ENCODE measurements at places on chromosomes 4 and X. TPM values are rescaled to one million over a fixed set of nuclear protein-coding genes. Genes with fewer than 3 reads are reported as not detected.

DNA sequence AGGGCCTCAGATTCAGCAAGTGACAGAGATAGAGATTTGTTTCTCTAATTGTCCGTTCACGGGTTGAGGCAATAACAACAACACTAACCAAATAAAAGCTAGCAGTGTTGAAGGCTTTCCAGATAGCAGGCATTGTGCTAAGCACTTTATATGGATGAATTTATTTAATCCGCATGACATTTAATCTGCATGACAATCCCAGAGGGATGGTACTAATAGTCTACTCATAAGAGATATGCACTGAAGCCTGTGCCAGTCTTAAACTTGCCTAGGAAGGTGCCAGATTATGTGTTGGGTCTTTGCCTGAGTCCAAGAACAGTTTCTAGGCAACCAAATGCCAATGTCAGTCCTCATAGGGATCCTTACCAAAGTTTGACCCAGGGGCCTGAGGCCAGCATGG is 37.7 kb upstream of the FAT1 start:
- DNase-seq: no peak

DNA sequence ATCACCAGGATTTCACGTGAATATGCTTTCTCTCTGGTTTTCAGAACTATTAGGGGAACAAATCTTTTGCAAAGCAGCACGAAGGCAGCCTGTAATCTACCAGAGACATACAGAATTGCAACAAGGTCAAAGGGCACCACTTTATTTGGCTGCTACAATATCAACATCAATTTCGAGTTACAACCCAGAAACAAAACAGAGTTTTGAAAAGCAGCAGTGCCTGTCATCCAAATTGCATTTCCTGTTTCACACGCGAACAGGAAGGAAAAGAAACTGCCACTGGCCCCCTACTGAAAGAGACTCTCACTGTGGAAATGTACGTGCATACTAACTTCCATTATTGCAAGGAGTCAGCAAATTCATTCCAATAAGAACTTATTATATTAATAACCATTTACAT is 17.1 kb upstream of the C1QTNF7 start:
- DNase-seq: no peak

DNA sequence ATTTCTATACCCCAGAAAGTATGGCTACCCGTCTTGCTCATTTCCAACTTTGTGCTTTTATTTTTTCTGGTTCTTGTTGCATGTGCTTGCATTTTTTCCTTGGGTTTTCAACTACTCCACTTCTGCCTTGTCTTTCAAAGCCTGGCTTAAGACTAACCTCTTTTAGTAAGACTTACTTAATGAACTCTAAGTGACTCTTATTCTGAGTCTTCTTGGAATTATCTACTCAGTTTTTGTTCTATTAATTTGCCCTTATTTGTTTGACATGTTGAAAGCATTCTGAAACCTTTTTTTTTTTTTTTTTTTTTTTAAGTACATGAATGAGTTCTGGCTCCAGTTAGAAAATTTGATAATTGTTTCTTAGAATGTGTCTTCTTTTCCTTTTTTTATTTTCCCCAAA is 74.8 kb downstream of the SLIT2 start:
- DNase-seq: no peak

Gene TLR1
- polyA plus RNA-seq: 3.1 TPM

DNA sequence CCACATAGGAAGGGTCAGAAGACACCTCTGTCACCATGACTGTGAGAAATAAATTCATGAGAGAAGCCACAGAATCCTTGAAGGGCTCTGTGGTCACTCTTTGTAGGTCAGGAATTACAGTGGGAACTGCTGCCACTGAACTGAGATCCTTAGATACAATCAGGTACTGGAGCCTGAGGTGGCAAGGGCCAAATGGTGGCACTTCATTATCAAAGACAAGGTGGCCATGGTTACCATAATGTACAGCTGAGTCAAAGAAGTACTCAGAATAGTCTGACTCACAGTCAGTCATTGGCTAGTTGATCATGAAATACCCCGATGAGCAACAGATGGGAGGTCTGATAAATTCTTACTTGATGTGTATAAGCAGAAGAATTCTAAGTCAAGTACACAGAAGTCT is 131.9 kb downstream of the RTL3 start:
- DNase-seq: no peak

DNA sequence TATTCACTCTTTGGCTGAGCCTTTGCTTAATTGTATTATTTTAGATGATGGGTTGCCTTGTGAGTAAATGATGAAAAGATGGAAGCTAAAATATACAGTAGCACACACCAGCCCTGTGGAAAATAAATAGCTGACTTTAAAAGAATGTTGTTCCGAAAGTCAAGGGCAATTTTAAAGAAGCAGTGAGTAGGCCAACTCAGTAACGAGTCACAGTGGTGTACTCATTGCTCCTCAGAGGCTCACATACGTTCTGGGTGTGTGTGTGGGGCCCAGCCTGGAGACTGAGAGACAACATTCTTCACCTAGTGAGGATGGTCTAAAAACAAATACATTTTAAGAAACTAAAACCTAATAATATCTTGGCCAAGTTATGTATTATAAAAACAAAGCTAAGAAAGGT is 640.3 kb downstream of the TRIML1 start:
- no peak for DNase-seq
